ENCODE measurements at places on chromosomes 16 and 17.

DNA sequence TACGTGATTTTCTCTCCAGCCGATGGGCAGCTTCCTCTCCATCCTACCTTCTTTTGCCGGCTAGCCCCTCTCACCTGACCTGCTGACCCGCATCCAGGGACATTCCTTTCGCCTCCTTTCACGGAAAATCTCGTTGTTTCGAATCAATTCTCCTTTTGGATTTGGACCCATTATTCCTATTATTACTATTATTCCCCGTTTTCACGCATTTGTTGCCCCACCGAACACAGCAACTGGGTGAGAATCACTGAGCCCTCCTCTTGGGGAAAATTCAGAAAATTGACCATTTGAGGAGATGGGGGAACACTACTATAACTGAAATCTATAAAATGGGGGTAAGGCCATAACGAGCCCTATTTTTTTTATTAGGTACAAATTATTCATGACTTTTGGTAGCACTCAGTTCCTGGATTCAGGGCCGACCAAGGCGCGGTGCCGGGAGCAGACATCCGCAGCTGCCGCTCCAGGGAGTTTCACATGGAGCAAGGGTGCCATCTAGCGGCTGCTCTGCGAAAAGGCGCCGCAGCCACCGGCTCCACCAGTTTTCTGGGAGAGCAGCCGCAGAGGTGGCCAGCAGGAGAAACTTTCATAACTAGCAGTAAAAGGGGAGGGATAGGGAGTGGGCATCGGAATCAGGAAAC lies 3.3 kb upstream of the HOXB8 start:
- DNase-seq, result peak; percentile 95

DNA sequence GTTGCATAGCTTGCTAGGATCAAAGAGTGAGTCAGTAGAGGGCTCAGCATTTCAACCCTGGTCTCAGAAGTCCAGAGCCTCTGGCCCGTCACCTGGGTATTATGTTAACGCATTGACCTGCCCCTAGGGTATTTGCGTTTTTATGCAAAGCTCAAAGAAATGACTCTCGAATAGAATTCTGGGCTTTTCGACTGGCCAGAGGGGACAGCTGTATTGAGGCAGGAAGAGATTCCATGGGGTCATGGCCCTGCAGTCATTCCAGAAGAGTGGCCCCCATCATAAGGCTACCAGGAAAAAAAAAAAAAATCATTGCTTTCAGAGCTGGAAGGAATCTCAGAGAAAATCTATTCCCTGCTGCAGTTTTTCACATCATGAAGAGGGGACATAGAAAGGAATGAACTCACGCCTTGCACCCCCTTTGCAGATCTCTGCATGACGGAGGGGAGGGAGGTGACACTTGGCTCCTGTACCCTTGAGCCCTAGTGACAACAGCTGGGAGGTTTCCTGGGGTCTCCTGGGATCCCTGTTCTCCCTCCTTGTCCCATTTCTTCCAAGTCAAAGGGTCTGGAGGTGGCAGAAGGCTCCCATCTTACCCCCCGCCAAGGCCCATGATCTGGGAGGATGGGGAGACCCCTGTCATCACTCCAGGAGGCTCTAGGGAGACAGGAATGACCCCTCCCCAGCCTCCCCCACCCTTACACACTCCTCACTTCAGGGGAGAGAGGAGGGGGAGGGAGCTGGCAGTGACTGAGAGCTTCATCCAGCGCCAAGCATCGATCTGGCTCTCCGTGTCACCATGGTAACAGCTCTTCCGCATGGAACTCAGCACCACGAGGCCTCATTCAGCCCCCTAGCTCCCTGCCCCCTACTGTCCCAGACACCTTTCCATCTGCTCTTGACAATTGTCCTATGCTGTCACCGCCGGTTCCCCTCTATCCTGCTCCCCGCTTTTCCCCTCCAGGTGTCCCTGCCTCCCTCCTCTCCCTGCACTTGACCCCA lies 35.8 kb downstream of the GP2 start:
- no peak for DNase-seq

DNA sequence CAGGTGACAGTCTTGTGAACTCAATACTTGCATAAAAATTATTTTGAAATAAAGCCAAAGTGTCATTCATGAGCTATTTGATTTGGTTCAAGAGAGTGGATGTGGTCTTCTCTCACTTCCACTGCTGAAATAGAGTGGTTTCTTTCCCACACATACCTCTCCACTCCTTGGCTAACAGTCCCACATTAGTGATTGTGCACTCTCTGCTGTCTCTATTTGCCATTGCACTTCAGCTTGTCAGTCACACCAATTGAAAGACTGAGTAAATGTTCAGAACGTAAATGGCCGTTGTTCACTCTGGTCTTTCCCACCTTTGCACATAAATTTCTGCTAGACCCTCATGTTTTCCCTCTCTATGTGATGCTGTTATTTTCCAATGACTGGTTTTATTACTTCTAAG lies 197.5 kb downstream of the FTO start:
- no peak for DNase-seq

DNA sequence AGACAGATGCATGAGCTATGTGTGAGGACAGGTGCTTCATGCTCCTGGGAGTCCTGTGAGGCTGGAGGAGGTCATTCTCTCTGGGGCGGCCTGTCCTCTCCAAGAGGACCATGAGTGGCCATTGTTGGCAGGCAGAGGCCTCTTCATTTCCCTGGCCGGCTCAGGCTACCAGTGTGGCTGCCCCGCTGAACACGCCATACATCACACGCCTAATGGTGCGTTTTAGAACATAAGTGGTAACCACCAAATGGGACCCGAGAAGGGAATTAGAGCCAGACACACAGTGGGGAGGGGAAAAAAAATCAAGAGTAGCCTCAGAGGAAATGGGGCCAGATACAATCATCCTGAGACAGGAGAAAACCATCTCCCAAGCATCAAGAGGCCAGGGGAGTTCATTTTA lies 140.0 kb downstream of the SPACA3 start:
- DNase-seq, result no peak

- no peak for DNase-seq
These were observed 7.5 kb downstream of the SLC5A11 start for GRCh38 chr16:24853169-24853824.

DNA sequence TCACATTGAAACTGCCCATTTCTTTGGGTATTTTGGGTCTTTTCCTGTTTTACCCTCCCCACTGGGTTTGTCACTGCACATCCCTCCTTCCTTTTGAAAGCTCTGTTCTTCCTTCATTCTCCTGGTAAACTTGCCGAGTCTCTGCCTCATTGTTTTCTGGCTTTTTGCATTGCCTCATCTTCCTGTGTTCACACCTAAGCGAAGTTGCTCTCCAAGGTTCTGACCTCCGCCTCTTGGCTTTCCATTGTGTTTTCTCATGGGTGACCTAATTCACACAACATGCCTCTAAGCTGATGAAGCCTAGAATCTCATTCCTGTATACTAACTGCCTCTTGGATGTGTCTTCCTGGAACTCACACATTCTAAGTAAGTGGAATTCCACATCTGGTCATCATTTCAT lies 1096.1 kb upstream of the EEF2KMT start:
- no peak for DNase-seq

DNA sequence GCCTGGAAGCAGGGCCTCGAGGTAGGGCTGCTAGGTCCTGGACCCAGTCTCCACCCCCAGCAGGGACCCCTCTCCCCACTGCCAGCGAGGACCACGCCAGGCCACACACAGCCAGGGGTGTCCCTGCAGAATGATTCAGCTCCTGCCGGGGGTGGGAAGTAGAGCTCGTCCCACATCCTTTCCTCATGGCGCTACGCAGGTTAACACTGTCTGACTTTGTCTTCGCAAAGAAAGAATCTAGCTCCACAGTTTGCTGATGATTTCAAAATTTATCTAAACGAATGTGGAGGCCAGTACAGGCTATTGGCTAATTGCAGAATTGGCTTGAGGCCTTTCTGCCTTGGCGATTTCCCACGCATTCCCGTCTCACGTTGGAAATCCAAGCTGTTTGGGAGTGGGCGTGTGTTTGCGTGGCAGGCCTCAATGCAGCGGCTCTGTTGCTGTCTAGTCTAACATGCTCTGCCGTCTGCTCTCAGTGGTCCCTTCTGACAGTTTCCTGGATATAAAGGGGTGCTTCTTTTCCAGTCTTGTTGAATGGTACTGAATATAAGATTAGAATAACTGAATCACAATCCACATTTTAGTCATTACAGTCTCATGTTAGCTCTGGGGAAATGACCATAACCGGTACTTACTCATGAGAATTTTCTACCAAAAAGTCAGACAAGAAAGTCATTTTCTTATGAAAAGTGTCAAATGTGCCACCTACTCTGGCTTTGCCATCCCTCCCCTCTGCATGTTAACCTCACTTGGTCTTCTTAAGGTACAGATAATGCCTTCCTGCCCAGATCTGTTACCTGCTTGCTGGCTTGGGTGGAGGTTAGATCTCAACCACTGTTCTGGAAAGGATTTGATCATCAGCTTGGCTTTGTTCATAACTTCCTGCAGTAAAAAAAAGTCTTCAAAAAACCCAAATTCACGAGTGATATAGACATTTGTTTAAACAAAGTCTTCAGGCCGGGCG lies 252.4 kb downstream of the NTN1 start:
- peak; percentile 83 for DNase-seq

DNA sequence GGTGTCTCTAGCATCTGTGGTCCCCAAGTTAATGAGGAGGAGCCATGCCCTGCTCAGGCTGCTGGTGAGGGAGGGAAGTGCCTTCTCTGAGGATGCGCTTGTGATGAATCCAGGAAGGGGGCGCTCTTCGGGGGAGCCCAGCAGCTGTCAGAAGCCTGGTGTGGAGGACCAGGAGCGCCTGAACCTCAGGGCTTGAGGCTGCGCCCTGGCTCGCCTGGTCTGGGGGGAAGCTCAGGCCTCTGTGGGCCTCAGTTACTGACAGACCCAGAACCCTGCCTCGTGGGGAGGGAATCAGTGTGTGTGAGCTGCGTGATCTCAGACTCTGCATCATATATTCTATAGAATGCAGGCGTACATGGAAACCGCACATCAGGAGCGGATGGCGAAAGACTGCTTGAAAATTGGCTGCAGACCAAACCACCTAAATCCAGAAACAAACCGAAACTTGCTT lies 126.1 kb downstream of the SEC14L1 start:
- DNase-seq, result no peak

- DNase-seq, result no peak
These were observed 7.8 kb downstream of the CSF3 start for GRCh38 chr17:40022961-40023541.

GRCh38 chr17:82876602-82877379 lies 37.0 kb upstream of the ZNF750 start:
- DNase-seq, result peak; percentile 87

GRCh38 chr16:67549936-67550335 lies 12.4 kb upstream of the CTCF start:
- DNase-seq, result no peak

- no peak for DNase-seq
These were observed 15.1 kb downstream of the ZNF267 start for GRCh38 chr16:31888735-31889134.

DNA sequence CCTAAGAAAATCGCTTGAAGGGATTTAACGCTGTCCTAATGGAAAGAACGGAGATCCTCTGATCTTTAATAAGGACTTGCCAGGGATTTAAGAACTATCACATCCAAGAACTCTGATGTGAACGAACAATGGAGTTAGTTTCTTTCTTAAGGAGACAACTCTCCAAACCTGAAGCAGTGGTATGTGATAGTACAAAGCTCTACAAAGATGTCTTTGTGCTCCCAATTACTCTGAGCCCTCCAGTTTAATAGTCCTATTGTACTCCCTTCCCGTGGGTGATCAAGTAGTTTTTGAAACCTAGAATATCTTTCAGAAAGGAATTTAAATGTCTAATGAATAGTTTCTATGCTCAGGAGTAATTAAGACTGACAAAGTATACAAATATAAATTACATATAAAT lies 123.8 kb downstream of the FTO start:
- DNase-seq, result no peak

DNA sequence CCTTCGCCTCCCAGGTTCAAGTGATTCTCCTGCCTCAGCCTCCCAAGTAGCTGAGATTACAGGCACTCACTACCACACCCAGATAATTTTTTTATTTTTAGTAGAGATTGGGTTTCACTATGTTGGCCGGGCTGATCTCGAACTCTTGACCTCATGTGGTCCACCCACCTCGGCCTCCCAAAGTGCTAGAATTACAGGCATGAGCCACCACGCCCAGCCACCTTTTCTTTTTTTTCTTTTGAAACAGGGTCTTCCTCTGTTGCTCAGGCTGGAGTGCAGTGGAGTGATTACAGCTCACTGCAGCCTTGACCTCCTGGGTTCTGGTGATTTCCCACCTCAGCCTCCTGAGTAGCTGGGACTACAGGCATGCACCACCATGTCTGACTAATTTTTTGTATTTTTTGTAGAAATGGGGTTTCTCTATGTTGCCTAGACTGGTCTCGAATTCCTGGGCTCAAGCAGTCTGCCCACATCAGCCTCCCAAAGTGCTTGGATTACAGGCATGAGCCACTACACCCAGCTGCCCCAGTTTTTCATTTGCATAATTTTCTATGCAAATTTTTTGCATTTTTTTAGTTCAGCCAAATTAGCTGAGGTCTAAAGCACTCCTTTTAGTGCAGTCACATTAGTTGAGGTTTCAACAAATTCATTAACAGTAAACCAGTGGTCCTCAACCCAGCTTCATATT lies 11.3 kb downstream of the WWP2 start:
- DNase-seq, result no peak

DNA sequence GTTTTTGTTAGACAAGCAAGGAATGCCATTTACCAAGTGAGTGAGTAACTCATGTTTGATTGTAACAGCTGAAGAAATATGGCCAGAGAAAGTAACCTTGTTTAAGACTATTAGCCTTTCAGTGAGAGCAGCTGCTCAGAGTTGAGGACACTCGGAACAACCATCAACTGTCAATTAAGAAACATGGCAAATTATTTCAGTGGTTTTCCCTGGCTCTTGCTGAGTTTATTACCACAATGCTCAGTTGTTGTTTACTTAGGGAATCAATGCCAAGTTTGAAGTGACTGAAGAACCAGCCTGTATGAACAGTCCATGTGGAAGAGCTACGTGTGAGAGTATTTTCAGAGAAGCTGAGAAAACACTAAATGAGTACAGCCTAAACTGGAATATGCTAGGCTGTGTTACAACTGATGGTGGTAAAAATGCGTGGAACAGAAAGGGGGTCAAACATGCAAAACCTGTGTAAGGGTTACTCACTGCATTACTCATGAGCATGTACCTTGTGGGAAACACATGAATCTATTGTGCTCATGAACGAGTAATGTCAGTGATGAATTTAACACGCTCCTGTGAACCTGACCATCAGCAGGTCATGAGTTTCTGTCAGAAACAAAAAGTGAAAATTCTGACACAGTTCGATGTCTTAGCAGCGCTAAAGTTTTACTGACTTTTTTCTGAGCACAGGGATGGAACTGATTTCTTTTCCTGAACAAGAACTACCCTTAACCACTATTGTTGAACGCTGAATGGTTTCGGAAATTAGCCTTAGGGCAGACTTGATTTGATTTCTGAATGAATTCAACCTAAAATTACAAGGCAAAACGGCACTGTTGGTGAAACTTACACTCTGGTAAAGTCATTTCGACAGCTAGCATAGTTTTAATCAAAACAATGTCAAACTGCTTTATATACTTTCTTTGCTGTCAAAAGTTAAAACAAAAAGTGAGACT lies 33.5 kb downstream of the GNA13 start:
- DNase-seq, result no peak

DNA sequence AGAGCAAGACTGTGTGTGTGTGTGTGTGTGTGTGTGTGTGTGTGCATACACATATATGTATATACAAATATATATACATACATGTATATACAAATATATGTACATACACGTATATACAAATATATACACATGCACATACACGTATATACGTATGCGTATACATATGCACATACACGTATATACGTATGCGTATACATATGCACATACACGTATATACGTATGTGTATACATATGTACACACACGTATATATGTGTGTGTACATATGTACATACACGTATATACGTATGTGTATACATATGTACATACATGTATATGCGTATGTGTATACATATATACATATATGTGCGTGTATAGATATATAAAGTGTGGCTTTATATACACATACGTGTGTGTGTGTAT lies 31.4 kb downstream of the SPHK1 start:
- DNase-seq, result no peak
